ENCODE measurements at places on chromosomes 2 and 18. TPM values are rescaled to one million over a fixed set of nuclear protein-coding genes. Genes with fewer than 3 reads are reported as not detected.

- no peak for DNase-seq
These were observed 438.6 kb downstream of the ZEB2 start for GRCh38 chr2:144081272-144081671.

The PLA2R1 gene
- total RNA-seq, result 2.3 TPM

The TFCP2L1 gene
- total RNA-seq, result 0.14 TPM

- no peak for DNase-seq
These were observed 142.0 kb downstream of the COPS8 start for GRCh38 chr2:237227592-237228280.

DNA sequence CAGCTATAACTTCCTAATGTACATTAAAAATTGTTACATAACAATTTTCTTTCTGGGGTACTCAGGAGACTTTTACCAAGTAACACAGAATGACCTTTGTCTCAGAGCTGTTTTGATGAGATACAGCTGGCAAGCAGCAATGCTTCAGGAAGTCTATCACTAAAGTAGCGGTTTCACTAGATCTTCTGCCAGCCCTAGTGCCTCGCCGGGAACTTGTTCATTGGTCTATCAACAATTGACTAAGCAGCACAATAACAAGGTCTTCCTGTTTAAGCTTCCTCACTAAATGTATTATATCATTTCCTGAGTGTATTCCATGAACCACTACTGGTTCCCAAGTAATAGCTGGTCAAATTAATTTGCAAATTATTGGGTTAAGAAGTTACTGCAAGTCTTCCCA lies 69.2 kb downstream of the TRIP12 start:
- no peak for DNase-seq

DNA sequence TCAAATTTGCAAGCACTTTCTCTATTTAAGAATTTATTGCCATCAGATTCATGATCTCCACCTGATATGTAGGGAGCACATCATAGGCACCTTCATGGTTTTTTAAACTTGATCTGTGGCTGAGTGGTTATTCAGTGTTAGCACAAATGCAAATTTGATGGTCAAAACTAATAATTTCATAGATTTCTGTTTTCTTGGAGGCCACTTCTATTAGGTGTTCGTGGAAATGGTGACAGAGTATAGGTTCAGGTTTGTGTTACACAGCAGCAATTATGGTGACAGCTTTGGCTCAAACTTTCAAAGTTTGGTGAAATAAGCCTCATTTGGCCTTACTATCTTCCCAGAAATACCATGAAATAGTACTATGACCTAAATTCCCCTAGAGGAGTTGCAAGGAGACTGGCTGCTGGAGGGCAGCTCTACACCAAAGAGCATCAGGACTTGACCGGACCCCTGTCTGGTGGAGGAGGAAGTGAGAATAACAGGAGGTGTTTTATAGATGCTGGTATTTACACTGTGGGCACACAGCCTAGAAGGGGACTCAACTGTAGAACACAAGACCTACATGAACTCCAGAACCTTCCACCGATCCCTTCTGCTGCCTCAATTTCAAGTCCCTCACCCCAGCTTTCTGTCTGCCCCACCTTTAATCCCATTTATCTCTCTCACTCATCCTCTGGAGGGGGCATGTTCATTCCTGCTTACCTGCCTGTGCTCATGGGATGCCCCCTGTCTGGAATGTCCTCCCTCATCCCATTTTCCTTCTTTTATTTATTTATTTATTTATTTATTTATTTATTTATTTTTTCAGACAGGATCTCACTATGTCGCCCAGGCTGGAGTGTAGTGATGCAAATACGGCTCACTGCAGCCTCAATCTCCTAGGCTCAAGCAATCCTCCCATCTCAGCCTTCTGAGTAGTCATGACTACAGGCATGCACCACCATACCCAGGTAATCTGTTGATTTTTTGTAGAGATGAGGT lies 132.9 kb upstream of the SIX2 start:
- DNase-seq, result no peak

The CLEC4F gene
- not detected for total RNA-seq

The MALT1 gene
- 8.6 TPM for total RNA-seq

GRCh38 chr18:28736951-28737350 lies 560.0 kb upstream of the CDH2 start:
- DNase-seq, result no peak

DNA sequence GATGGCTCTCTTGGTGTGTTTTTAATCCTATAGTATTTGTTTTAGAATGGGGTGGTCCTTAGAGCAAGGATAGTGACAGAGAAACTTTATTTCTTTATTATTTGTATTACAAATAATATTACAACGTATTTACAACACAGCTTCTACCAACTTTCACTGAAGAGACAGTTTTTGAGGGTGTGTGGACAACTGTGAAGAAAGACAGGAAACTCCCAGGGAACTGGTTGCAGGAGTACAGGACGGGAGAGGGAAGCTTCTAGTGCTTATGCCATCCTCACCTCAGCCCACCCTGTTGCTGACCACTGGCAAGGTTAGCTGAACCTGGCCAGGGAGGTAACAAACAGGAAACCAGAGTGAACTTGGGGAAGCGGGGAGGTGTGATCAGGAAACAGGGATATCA lies 251.7 kb downstream of the BCL11A start:
- DNase-seq, result no peak
